ENCODE measurements at places on chromosomes 1 and 21.

- no peak overlapping the region for H3K4me3 ChIP-seq
- H3K27ac ChIP-seq = no peak overlapping the region
- no peaks in the 10 kb centered on the region for H3K36me3 ChIP-seq
- DNase-seq = no peak
- H3K4me1 ChIP-seq = peaks cover 16% of the 10 kb centered on the region
Observed at GRCh38 chr1:58396150-58396549, 150.4 kb downstream of the OMA1 start.

DNA sequence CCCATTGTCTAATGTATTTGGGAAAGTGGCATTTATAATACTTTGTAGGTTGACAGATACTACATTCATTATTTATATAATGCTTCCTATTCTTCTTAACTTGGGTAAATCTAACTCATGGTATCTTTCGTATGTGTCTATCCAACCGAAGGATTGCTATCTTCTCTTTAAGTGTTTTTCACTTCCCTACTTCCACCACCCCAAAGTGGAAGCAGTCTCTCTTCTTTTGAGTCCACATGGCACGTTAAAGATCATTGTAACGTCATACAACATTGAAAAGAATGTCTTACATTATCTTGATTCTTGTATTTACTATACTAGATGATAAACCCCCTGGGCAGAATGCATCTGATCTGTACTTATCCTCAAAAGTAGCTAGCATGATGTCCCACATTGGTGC, 21.2 kb downstream of the ATP1A1 start:
- peaks cover 22% of the 10 kb centered on the region for H3K36me3 ChIP-seq
- no peaks in the 10 kb centered on the region for H3K27me3 ChIP-seq
- no peak overlapping the region for H3K27ac ChIP-seq
- no peaks in the 10 kb centered on the region for H3K4me1 ChIP-seq
- H3K4me3 ChIP-seq = no peak overlapping the region
- no peak for DNase-seq

- no peak for DNase-seq
- H3K27ac ChIP-seq = no peak overlapping the region
- H3K36me3 ChIP-seq = no peaks in the 10 kb centered on the region
- H3K27me3 ChIP-seq = no peaks in the 10 kb centered on the region
- no peak overlapping the region for H3K4me3 ChIP-seq
Observed at GRCh38 chr1:77319036-77319705, 37.4 kb downstream of the AK5 start.

DNA sequence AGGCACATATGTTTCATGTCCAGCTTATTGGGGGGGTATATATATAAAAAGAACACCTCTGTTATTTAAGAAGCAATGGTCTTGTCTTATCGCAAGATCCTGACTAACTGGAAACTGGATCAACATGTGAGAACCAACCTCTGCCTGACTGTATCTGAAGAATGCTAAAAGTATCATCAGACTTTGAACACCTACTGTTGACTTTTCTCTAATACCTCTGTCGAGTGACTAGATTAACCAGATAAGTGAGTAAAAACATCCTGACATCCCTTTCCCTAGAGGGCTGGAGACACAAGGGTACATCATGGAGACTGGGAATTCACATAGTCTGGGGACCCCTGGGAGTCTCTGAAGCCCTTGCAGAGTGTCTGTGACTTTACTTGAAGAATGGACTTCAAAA, 26.3 kb upstream of the PIGC start:
- no peak overlapping the region for H3K4me3 ChIP-seq
- H3K27ac ChIP-seq = no peak overlapping the region
- no peak for DNase-seq
- no peaks in the 10 kb centered on the region for H3K27me3 ChIP-seq

DNA sequence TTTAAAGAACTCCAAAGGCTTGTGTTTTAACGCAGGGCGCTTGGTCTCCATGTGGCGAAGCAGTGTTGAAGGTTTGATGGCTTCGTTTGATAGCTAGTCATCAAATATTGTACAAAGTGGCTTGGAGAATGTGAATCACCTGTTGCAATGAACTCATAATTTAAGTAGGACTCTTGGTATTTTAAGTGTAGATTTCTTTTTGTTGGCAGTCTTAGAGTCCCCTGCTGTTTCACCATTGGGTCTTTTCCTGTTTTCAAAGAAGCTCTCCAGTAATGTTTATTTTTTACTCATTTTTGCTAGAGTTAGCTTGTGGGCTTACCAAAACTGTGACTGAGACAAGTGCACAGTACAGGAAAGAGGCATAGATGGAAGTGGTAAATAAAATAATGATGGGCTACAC, 26.2 kb downstream of the RASAL2 start:
- no peak for DNase-seq
- no peaks in the 10 kb centered on the region for H3K4me1 ChIP-seq
- H3K27ac ChIP-seq = no peak overlapping the region
- peaks cover 2% of the 10 kb centered on the region for H3K27me3 ChIP-seq
- no peaks in the 10 kb centered on the region for H3K36me3 ChIP-seq

DNA sequence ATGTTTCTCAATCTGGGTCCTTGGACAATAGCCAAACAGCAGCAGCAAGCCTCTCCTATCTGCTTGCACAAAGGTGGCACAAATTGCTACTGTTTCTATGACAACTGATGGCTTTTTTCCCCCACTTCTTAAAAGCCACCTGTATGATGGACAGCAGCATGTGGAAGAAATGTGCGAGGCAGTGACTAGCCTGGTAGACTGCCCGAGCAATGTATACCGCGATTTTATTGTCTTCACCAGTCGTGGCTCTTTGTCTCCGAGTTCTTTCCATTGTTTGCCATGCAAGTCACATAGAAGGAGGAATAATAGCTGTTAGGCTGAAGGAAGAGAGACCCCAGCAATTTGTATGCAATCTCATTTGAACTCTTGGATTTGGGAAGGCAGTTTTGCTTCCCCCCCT, 79.4 kb downstream of the S1PR1 start:
- no peak overlapping the region for H3K27ac ChIP-seq
- no peaks in the 10 kb centered on the region for H3K36me3 ChIP-seq

- DNase-seq = no peak
- no peak overlapping the region for H3K27ac ChIP-seq
- no peaks in the 10 kb centered on the region for H3K36me3 ChIP-seq
- no peak overlapping the region for H3K4me3 ChIP-seq
Observed at GRCh38 chr1:40353082-40353481, 20.4 kb upstream of the SMAP2 start.

DNA sequence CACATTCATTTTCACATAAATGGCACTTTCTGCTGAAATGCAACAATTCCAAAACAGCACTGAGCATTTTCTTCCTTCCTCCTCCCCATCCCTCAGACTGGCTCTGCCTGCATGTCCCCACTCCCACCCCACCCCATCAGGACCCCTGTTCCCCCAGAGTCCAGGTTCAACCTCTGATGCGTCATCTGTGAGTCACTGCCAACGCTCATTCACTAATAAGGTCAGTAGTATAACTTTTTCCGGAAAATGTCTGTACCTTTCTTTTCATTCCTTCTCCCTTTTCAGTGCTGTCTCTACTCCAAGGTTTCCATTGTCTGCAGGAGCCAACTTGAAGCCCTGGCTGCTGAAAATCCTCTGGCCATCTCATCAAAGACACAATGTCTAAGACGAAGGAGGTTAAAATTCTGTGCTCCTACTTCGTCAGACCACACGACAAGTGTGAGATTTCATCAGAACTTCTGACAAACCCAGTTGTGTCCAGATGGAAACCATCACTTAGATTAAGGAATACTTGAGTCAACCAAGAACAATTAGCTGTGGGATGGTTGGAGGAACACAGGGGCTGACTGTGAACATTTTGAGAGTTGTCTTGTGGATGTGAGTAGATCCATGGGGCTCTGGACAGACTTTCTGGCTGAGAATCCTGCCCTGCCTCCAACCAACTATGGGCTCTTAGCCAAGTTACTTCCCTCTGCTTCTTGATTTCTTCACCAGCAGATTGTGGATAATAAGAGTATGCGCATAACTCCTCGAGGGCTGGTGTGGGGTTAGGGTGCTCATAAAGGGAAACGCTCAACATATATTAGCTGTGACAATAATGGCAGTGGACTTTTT, 35.6 kb upstream of the UTS2 start:
- H3K27me3 ChIP-seq = peaks cover 14% of the 10 kb centered on the region
- DNase-seq = no peak
- no peaks in the 10 kb centered on the region for H3K36me3 ChIP-seq
- H3K27ac ChIP-seq = no peak overlapping the region

GRCh38 chr1:2378441-2378851, 12.9 kb downstream of the MORN1 start:
- DNase-seq = no peak
- peaks cover 33% of the 10 kb centered on the region for H3K4me1 ChIP-seq
- no peaks in the 10 kb centered on the region for H3K36me3 ChIP-seq
- no peak overlapping the region for H3K27ac ChIP-seq

- peaks cover 4% of the 10 kb centered on the region for H3K4me1 ChIP-seq
- no peaks in the 10 kb centered on the region for H3K36me3 ChIP-seq
- no peak overlapping the region for H3K27ac ChIP-seq
- H3K27me3 ChIP-seq = no peaks in the 10 kb centered on the region
- H3K4me3 ChIP-seq = no peak overlapping the region
Observed at GRCh38 chr1:174114788-174115448, 44.4 kb upstream of the RABGAP1L start.

- H3K4me1 ChIP-seq = peaks cover 9% of the 10 kb centered on the region
- no peaks in the 10 kb centered on the region for H3K36me3 ChIP-seq
- DNase-seq = no peak
- no peaks in the 10 kb centered on the region for H3K27me3 ChIP-seq
- H3K27ac ChIP-seq = no peak overlapping the region
- H3K4me3 ChIP-seq = no peak overlapping the region
Observed at GRCh38 chr1:77433934-77434333, 152.1 kb downstream of the AK5 start.

GRCh38 chr1:23345920-23346319, 1.8 kb upstream of the HNRNPR start:
- no peaks in the 10 kb centered on the region for H3K27me3 ChIP-seq
- H3K27ac ChIP-seq = no peak overlapping the region
- DNase-seq = no peak
- H3K4me3 ChIP-seq = no peak overlapping the region

GRCh38 chr1:56803561-56804156, 15.5 kb downstream of the FYB2 start:
- H3K36me3 ChIP-seq = no peaks in the 10 kb centered on the region
- no peak overlapping the region for H3K4me3 ChIP-seq
- no peak overlapping the region for H3K27ac ChIP-seq

GRCh38 chr1:176444286-176444685, 18.7 kb upstream of the PAPPA2 start:
- DNase-seq = no peak
- no peak overlapping the region for H3K4me3 ChIP-seq
- H3K27me3 ChIP-seq = no peaks in the 10 kb centered on the region
- no peak overlapping the region for H3K27ac ChIP-seq
- H3K36me3 ChIP-seq = no peaks in the 10 kb centered on the region

- no peak overlapping the region for H3K27ac ChIP-seq
- no peaks in the 10 kb centered on the region for H3K27me3 ChIP-seq
Observed at GRCh38 chr1:21579791-21580190, 70.6 kb downstream of the ALPL start.

- peaks cover 48% of the 10 kb centered on the region for H3K4me1 ChIP-seq
- H3K27me3 ChIP-seq = no peaks in the 10 kb centered on the region
- H3K4me3 ChIP-seq = peak overlapping the region; percentile 19
- no peaks in the 10 kb centered on the region for H3K36me3 ChIP-seq
- peak overlapping the region; percentile 99 for H3K27ac ChIP-seq
- DNase-seq = peak; percentile 85
Observed at GRCh38 chr1:150560011-150560438, 10.8 kb downstream of the ADAMTSL4 start.

GRCh38 chr1:68426594-68426993, 23.2 kb downstream of the RPE65 start:
- H3K4me3 ChIP-seq = no peak overlapping the region
- no peak overlapping the region for H3K27ac ChIP-seq
- no peaks in the 10 kb centered on the region for H3K4me1 ChIP-seq
- H3K36me3 ChIP-seq = no peaks in the 10 kb centered on the region

DNA sequence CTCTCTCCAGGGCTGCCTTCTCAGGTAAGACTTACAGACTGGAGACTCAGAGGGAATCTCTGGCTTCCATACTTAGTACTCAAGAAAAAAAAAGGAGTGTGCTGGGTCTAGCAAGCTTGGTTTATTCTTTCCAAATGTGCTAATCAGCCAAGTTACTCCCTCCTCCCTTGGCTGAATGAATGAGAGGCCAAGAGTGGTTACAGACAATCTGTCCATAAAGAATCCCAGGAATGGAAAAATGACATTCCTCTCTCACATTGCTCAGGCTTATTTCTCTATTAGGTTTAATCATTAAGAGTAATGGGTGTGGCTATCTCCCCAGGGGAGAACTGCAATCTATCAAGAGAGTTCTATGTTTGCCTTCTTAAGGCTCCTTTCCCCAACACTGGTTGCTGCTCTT, 547.3 kb upstream of the PLXNA2 start:
- H3K27ac ChIP-seq = no peak overlapping the region
- H3K36me3 ChIP-seq = no peaks in the 10 kb centered on the region
- H3K27me3 ChIP-seq = no peaks in the 10 kb centered on the region
- H3K4me1 ChIP-seq = no peaks in the 10 kb centered on the region

- H3K27me3 ChIP-seq = no peaks in the 10 kb centered on the region
- no peak for DNase-seq
- H3K36me3 ChIP-seq = no peaks in the 10 kb centered on the region
- no peak overlapping the region for H3K4me3 ChIP-seq
- peaks cover 49% of the 10 kb centered on the region for H3K4me1 ChIP-seq
Observed at GRCh38 chr1:25018943-25019336, 88.9 kb upstream of the RUNX3 start.

GRCh38 chr1:75514270-75514669, 96.6 kb downstream of the SLC44A5 start:
- DNase-seq = no peak
- H3K36me3 ChIP-seq = no peaks in the 10 kb centered on the region
- no peaks in the 10 kb centered on the region for H3K27me3 ChIP-seq
- H3K27ac ChIP-seq = no peak overlapping the region
- H3K4me1 ChIP-seq = no peaks in the 10 kb centered on the region

GRCh38 chr1:17631410-17631809, 91.9 kb downstream of the ARHGEF10L start:
- no peaks in the 10 kb centered on the region for H3K27me3 ChIP-seq
- H3K4me3 ChIP-seq = no peak overlapping the region
- H3K36me3 ChIP-seq = no peaks in the 10 kb centered on the region
- DNase-seq = no peak

- H3K36me3 ChIP-seq = no peaks in the 10 kb centered on the region
- no peaks in the 10 kb centered on the region for H3K27me3 ChIP-seq
- no peaks in the 10 kb centered on the region for H3K4me1 ChIP-seq
- no peak overlapping the region for H3K4me3 ChIP-seq
- H3K27ac ChIP-seq = no peak overlapping the region
Observed at GRCh38 chr21:17051054-17051453, 461.8 kb upstream of the CXADR start.

All from B cell (primary cell).